Caudate nucleus (tissue), 63 donors: ENCODE measurements at places on chromosomes 2 and 18.

GRCh38 chr18:70464343-70465114 lies 175.7 kb downstream of the SOCS6 start:
- DNase-seq: peak; percentile 28

DNA sequence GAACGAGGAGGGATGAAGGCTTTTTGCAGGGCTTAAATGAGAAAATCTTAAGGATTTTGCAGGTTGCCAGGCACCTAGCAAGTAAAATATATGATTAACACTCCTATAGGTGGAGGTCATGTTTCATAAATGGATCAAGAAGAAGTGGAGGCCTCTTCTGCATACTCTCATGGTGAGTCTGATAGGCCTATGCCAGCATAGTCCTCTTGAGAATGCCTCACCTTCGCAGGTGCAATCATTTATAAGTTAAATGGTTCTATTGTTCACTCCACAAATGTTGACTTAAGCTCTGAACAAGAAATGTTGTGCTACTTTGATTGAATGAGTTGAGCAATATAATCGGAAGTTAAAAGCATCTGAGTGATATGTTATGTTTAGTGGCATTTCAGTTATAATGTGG lies 12.1 kb downstream of the LRRTM1 start:
- no peak for DNase-seq

DNA sequence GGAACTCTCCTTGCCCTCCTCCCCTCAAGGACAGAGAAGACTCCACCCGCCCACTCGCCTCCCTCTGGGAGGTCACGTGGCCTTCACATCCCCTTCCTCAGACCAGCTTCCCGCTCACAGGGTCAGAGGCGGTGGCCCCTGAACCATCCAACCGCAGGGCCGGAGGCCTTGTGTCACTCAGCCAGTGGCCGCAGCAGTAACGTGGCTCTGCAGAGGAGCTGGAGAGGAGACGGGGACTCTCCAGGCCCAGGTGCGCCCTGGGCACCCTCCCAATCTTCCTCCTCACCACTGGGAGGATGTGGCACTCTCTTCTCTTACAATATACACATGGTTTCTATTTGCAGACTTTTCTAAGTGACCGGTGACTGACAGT lies 161.7 kb downstream of the TWIST2 start:
- no peak for DNase-seq

DNA sequence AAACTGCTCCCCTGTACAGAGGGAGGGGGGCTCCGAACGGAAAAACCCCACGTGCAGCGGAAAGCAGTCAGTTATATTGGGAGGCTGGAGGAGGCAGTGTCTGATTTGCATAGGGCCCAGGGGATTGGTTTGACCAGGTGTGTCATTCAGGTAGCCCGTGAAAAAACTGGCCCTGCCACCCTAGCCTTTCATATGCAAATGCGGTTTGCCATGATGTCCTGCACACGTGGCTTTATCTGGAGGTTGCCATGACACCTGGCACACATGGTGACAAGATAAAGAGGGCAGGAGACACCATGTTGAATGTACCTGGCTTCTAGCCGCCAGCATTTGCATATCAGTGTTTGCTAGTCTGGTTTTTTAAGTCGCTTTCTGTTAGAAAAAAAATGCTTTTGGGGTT lies 20.5 kb downstream of the SLC25A52 start:
- DNase-seq: no peak

- no peak for DNase-seq
These were observed 187.7 kb upstream of the CXCR4 start for GRCh38 chr2:136305517-136306192.

GRCh38 chr2:95314964-95315611 lies 17.9 kb downstream of the KCNIP3 start:
- no peak for DNase-seq

GRCh38 chr2:85254540-85255300 lies 73.1 kb downstream of the TGOLN2 start:
- DNase-seq: no peak

DNA sequence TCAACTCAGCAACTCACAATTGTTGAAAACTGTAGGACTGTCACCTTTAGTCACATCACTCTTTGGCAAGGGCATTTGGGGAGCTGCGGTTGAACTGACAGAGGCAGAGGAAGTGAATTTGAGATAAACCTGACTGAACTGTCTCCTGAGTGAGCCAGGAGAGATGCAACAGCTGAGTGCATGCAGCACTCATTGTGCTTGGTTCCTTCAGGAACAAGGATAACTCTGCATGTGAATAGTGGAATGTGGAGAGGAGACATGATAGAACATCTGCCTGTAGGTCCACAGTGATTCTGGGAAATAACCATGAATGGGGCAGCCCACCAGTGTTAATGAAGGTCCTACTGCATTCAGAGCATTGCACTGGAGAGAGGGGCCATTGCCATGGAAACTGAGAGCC lies 494.7 kb downstream of the STK39 start:
- no peak for DNase-seq

DNA sequence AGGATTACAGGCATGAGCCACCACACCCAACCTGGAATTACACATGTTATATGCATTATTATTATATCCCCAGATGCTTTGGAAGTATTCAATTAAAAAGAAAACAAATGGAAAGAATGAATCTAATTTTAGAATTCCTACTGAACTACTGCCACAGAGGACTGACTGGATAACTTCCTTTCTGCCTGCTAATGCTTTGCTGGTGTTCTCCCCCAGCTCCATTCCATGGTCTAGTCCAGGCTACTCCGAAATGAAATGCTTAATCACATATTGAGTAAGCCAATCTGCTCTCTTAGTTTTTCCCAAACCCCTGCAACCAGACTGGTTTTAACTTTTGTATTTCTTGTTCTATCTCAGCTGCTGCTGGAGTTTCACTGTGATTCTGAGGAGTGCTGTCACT lies 519.1 kb downstream of the SOX11 start:
- no peak for DNase-seq

GRCh38 chr2:117859924-117860647 lies 45.6 kb downstream of the DDX18 start:
- no peak for DNase-seq

DNA sequence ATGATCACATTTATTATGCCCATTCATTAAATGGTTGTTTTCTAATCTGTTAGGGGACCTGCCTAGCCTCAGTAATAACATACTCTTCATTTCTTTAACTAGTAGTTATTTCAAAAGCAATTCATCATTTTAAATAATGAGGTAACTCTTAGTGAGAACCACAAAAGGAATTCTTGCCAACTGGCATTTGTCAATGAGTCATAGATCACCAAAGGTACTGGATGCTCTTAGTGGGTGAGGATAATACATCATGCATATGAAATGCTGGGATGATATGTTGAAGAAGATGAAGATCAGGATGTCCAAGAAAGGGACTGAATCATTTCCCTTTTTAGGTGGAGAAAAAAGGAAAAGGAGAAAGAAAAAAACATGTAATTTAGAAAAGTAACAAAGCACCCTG lies 826.2 kb upstream of the DDX18 start:
- no peak for DNase-seq
